ENCODE measurements at places on chromosomes 2 and 18. TPM values are rescaled to one million over a fixed set of nuclear protein-coding genes. Genes with fewer than 3 reads are reported as not detected.

The UGT1A6 gene
- 4.1 TPM for polyA plus RNA-seq

The APCDD1 gene
- polyA plus RNA-seq: 142 TPM

The WBP1 gene
- 94.9 TPM for polyA plus RNA-seq

The LYPD6B gene
- 27.1 TPM for polyA plus RNA-seq

The SH2D6 gene
- polyA plus RNA-seq: 0.24 TPM

The NAT8 gene
- 25.5 TPM for polyA plus RNA-seq

The DUSP28 gene
- polyA plus RNA-seq: 7.8 TPM

The TCF23 gene
- 0.59 TPM for polyA plus RNA-seq

The KYNU gene
- polyA plus RNA-seq: 6.2 TPM

The DNMT3A gene
- polyA plus RNA-seq: 75.3 TPM

The NTSR2 gene
- polyA plus RNA-seq: not detected

The PAIP2B gene
- 18.0 TPM for polyA plus RNA-seq

The RFX8 gene
- polyA plus RNA-seq: 0.52 TPM

The CPLX4 gene
- polyA plus RNA-seq: 0.09 TPM

The TMEM214 gene
- polyA plus RNA-seq: 61.6 TPM

The PSMA8 gene
- not detected for polyA plus RNA-seq

The BMP10 gene
- not detected for polyA plus RNA-seq

The LOXHD1 gene
- 0.69 TPM for polyA plus RNA-seq

The CCBE1 gene
- 41.4 TPM for polyA plus RNA-seq

The BUB1 gene
- polyA plus RNA-seq: 24.3 TPM

The L3MBTL4 gene
- 5.2 TPM for polyA plus RNA-seq

The GPR45 gene
- polyA plus RNA-seq: 0.13 TPM

The INHBB gene
- 0.17 TPM for polyA plus RNA-seq

The FN1 gene
- polyA plus RNA-seq: 481 TPM

The DYSF gene
- polyA plus RNA-seq: 18.2 TPM

The ABCG5 gene
- 0.46 TPM for polyA plus RNA-seq

The LYPD1 gene
- polyA plus RNA-seq: 66.4 TPM

The LHCGR gene
- 0.18 TPM for polyA plus RNA-seq

The LPIN1 gene
- polyA plus RNA-seq: 19.4 TPM

The FBXO15 gene
- polyA plus RNA-seq: 5.2 TPM

The DPP4 gene
- 139 TPM for polyA plus RNA-seq

The CPS1 gene
- 4.6 TPM for polyA plus RNA-seq

The SERPINB4 gene
- polyA plus RNA-seq: not detected

The GPR17 gene
- polyA plus RNA-seq: 0.69 TPM

The KHK gene
- 45.6 TPM for polyA plus RNA-seq

Data from right renal pelvis (tissue), 4 donors.